Naive thymus-derived CD8-positive, alpha-beta T cell (primary cell): ENCODE measurements at places on chromosomes 11 and 22.

- H3K4me3 ChIP-seq: no peak overlapping the region
- H3K4me1 ChIP-seq: no peaks in the 10 kb centered on the region
- peaks cover 3% of the 10 kb centered on the region for H3K27me3 ChIP-seq
- no peak for DNase-seq
- H3K27ac ChIP-seq: no peak overlapping the region
Observed at GRCh38 chr11:6962673-6963072, 36.4 kb downstream of the ZNF215 start.

- H3K4me3 ChIP-seq: no peak overlapping the region
- H3K36me3 ChIP-seq: no peaks in the 10 kb centered on the region
- no peaks in the 10 kb centered on the region for H3K27me3 ChIP-seq
- DNase-seq: no peak
Observed at GRCh38 chr11:116825434-116825833, 2.3 kb upstream of the APOA4 start.

DNA sequence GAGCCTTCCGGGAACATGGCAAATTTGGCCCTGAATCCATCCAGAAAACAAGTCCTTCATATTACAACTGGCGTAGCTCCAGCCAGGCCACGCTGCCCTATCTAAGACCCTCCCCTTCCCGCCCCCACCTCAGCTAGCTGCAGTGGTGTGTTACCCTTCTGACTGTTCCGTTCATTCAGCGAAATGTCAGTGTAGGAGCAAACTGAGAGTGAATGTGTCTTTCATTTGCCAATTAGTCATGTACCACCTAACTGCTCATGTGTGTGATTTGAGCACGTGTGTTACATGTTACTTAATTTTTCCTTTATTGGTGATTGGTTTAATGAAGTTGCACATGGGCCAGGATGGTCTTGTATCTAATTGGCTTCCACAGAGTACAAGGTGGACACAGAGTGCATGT, 34.8 kb upstream of the POU2AF1 start:
- no peaks in the 10 kb centered on the region for H3K27me3 ChIP-seq
- no peak overlapping the region for H3K4me3 ChIP-seq
- H3K4me1 ChIP-seq: peaks cover 71% of the 10 kb centered on the region

- no peak overlapping the region for H3K4me3 ChIP-seq
- no peaks in the 10 kb centered on the region for H3K27me3 ChIP-seq
- H3K4me1 ChIP-seq: no peaks in the 10 kb centered on the region
- no peak overlapping the region for H3K27ac ChIP-seq
- H3K36me3 ChIP-seq: no peaks in the 10 kb centered on the region
- DNase-seq: no peak
Observed at GRCh38 chr11:30423886-30424285, 101.0 kb downstream of the ARL14EP start.

- no peaks in the 10 kb centered on the region for H3K4me1 ChIP-seq
- DNase-seq: no peak
- H3K27me3 ChIP-seq: no peaks in the 10 kb centered on the region
Observed at GRCh38 chr11:29448246-29448877, 568.5 kb downstream of the KCNA4 start.

DNA sequence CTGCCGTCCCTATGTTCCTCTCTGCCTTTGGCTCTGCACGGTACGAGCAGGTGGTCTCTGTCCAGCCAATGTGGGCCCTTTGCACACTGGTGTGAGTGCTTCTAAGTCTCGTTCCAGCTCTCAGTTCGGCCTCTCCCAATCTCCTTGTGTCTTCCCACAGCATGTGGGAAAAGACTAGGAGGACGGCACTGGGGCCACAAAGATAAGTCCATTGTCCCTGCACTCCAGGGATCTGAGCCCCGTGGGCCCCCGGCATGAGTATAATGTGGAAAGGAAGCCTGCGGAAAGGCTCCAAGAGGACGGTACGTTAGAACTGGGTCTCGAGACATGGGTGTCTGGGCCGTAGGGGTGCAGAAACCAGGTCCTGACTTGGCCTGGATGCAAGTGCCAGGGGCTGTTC, 16.4 kb downstream of the MYEOV start:
- no peak overlapping the region for H3K4me3 ChIP-seq
- no peak overlapping the region for H3K27ac ChIP-seq
- peaks cover 1% of the 10 kb centered on the region for H3K27me3 ChIP-seq
- no peaks in the 10 kb centered on the region for H3K36me3 ChIP-seq

DNA sequence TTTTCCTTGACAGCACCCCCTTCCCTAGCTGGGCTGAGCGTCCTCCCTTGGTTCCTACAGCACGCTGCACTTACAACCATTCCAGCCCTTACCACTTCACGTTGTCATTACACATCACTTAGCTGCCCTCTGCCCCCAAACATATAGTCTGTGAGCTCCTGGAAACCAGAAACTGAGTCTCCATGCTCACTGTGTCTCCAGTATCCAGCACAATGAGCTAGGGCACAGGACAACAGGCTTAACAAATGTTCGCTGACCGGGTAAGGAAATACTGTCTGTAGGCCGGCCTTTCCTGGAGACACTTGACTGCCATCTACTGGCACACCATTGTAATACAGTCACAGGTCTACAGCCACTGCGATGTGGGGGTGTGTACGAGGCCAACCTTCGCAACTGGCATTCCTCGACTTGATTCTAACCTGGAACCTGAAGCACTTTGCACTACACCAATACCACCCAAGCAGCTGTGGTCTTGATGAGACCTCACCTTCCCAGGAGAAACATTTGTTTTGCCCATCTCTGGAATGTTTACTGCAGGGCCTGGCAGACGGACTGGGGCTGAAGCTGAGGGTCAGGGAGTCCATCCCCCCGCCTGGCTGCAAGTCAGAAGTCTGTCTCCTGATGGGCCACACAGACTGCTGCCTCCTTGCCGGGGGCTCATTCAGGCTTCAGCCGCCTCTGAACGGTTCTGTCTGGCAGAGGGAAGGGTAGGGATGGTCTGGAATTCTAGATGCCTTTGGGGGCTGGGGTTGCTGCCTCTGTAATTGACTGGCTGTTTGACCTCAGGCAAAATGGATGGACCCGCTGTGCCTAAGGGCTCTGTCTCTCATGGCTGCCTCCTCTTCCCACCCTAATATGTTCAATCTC, 72.0 kb downstream of the SYN3 start:
- no peak overlapping the region for H3K27ac ChIP-seq
- no peak for DNase-seq
- H3K27me3 ChIP-seq: no peaks in the 10 kb centered on the region
- no peaks in the 10 kb centered on the region for H3K36me3 ChIP-seq
- no peaks in the 10 kb centered on the region for H3K4me1 ChIP-seq

- DNase-seq: no peak
- H3K36me3 ChIP-seq: no peaks in the 10 kb centered on the region
- H3K27ac ChIP-seq: no peak overlapping the region
- peaks cover 9% of the 10 kb centered on the region for H3K4me1 ChIP-seq
- H3K4me3 ChIP-seq: no peak overlapping the region
- peaks cover 18% of the 10 kb centered on the region for H3K27me3 ChIP-seq
Observed at GRCh38 chr11:45386972-45387371, 100.8 kb upstream of the SYT13 start.

DNA sequence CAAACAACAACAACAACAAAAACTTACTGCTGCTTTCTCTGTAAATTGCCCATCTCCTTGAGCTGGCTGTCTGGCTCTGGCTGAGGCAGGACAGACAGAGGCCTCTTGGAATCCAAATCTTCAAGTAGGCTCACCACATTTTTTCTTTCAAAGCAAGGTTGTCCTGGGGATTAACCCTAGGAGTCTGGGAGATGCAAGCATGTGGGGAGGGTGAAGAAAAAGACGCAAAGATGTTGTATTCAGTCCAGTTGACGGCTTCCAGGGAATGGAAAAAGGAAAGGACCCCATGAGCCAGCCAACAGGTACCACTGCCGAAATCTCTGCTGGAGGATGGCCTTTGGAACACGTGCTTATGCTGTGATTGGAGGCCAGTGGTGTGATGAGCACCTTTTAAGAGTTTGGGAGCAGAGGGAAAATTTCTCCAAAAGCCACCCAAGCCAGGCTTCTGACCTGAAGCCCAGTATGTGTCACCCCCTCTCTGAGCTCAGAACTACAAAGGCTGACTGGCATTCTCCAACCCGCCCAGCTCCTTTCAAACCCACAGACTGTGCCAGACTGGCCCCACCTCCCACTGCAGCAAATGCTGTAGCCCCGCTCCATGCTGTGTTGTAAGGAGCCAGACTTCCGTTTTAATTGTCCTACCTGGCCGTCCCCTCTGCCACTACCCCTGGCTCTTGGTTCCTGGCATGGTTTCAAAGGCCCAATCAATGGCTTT, 10.8 kb downstream of the BLID start:
- H3K4me3 ChIP-seq: no peak overlapping the region
- H3K4me1 ChIP-seq: peaks cover 6% of the 10 kb centered on the region
- H3K27ac ChIP-seq: no peak overlapping the region
- H3K27me3 ChIP-seq: peaks cover 26% of the 10 kb centered on the region
- DNase-seq: no peak

DNA sequence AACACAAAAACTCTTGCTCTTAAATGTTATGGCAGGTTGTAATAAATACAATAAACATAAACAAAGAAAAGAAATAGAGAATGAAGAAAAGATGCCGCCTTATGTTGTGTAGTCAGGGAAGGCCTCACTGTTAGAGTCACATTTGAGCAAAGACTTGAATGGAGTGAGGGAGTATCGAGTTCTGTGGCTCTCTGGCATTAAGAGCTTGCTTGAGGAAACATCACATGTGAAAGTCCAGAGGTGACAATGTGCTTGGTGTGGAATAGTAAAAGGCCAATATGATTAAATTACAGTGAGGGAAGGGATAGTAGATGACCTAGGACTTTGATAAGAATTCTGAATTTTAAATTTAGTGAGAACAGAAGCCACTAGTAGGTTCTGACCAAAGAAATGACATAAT, 139.4 kb downstream of the ATG16L2 start:
- H3K4me3 ChIP-seq: no peak overlapping the region
- peaks cover 4% of the 10 kb centered on the region for H3K36me3 ChIP-seq
- H3K27me3 ChIP-seq: no peaks in the 10 kb centered on the region
- no peak for DNase-seq

DNA sequence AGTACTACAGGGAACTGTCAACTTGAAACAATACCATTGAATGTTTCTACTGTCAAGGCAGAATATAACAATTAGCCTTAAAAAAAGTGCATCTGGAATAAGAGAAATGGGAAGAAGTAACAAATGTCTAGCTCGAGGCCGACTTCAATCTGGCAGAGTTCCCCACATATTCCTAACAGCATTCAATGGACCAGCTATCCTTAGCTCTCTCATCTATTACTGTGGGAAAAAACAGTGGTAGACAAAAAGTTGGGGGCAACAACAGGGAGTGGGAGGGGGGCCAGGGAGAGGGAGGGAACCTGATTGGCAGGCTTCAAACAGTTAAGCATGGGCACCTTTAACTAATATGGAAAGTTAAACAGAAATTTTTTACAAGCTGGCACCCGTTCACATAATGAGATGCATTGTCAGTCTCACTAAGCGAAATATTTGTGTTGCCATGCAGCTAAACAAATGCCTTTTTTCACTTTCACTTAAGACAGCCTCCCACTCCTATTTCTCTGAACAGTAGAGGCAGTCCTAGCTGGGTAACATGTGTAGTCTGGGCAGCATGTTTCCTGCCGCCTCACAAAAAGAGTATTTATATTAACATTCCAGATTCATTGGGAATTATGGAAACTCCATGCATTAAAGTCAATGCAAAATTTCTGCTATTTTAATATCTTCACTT, 62.2 kb upstream of the SOX6 start:
- H3K4me3 ChIP-seq: no peak overlapping the region
- no peak for DNase-seq
- no peak overlapping the region for H3K27ac ChIP-seq

GRCh38 chr11:35981581-35981980, 37.7 kb downstream of the LDLRAD3 start:
- no peak for DNase-seq
- no peaks in the 10 kb centered on the region for H3K4me1 ChIP-seq
- no peaks in the 10 kb centered on the region for H3K36me3 ChIP-seq
- H3K27ac ChIP-seq: no peak overlapping the region
- peaks cover 2% of the 10 kb centered on the region for H3K27me3 ChIP-seq
- H3K4me3 ChIP-seq: no peak overlapping the region
